ENCODE measurements at places on chromosomes 1 and 21.

DNA sequence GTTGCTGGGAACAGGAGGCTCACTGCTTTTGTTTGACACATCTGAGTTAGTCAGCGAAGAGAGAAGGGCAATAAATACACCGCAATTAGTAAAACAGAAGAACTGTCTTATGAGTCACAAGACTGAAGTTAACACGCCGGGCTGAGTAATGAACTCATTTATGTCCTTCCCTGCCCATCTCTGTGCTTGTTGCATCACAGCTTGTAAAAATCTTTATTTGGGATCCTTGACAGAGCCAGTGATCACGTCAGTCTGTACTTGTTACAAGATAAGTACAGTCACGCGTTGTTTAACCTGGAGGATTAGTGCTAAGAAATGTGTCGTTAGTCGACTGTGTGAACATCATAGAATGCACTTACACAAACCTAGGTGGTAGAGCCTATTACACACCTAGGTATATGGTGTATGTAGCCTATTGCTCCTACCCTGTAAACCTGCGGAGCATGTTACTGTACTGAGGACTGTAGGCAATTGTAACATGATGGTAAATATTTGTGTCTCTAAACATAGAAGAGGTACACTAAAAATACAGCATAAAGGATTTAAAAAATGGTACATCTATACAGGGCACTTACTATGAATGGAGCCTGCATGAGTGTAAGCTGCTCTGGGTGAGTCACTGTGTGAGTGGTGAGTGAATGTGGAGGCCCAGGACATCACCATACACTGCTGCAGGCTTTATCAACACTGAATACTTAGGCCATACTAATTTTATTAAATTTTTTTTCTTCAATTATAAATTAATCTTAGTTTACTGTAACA, 272.2 kb downstream of the TNR start:
- no peak for DNase-seq

GRCh38 chr1:57983441-57983840, 559.6 kb upstream of the DAB1 start:
- DNase-seq = no peak

- no peak for DNase-seq
These were observed 5.5 kb downstream of the LRRC42 start for GRCh38 chr1:53951697-53952096.

GRCh38 chr1:67169496-67169895, 3.2 kb downstream of the IL23R start:
- no peak for DNase-seq

GRCh38 chr1:93665015-93665414, 16.6 kb downstream of the BCAR3 start:
- no peak for DNase-seq

GRCh38 chr1:209723756-209724693, 19.4 kb downstream of the HSD11B1 start:
- no peak for DNase-seq

DNA sequence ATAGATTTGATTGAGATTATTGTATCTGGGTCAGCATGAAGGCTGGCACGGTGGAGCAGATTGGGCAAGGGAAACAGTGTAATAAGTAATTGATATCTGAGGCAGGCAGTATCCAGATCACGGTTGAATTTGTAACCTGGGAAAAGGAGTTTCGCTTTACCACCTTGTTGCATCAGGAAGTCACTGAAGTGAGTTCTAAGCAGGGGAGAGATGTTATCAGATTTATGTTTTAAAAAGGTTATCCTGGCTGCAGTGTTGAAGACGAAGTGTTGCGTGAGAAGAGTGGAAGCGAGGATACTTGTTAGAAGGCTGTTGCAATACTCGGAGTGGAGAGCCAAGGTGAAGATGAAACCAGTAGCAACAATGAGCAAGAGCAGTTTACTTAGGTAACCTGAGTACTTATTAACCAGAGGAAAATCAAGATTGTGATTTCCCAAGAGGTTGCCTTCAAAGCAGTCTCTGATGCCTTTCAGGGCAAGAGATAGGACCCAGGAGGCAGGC, 77.8 kb downstream of the LHX9 start:
- no peak for DNase-seq

GRCh38 chr1:205711105-205712048, 31.1 kb upstream of the SLC45A3 start:
- DNase-seq = peak; percentile 26

DNA sequence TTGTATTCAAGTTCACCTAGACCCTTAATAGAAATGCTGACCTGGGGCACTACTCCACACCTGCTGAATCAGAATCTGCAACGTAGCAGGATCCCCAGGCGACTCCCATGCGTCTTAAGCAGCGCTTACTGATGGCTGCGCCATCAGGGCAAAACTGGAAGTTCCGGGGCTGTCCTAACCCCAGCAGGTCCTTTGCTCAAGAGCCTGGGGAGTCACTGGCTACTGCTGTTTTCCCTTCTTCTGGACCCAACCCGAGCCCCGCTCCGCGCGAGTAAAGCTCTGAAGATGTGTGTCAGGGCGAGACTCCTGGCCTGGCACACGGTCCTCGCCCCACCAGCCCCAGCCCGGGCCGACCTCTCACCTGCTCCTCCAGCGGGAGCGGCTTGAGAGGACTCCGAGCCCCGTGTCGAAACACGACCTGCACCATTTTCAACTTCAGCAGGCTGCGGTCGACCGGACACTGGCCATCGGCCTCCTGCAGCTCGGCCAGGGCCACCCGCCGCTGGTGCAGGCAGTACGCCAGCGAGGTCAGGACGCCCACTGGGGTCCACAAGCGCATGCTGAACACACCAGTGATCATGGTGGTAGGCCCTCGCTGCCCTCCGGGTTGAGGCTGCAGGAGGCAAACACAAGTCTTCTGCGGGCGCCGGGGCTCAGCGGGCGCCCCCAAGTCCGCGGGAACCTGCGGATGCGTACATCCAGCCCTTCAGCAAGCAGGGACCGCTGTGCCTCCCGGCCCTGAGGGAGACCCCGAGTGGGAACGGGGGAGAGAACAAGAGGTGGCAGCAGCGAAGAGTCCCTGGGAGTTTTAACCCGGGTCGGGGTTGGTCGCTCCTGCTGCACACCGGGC, 630 bp downstream of the ACP6 start:
- no peak for DNase-seq

GRCh38 chr1:184843732-184844495, 89.3 kb upstream of the EDEM3 start:
- DNase-seq = peak; percentile 46

GRCh38 chr21:15552914-15553494, 176.8 kb upstream of the USP25 start:
- no peak for DNase-seq

DNA sequence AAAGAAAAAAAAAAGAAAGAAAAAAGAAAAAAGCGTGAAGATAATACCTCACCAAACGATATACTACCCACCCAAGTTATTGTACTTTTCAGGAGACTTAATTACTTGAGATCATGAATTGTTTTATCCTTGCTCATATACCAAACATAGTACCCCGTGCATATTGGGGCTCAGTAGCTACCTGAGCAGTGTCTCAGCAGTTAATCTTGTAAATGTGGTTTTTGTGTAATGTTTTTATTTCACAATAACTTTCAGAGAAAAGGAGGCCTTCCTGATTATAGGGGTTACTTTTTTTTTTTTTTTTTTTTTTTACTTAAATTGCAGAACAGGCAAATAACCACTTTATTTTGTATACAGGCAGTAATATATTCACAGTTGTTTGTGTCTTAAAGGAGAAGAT, 80.3 kb downstream of the OSBPL9 start:
- DNase-seq = no peak

- DNase-seq = no peak
These were observed 31.9 kb downstream of the NGF start for GRCh38 chr1:115306146-115306545.

GRCh38 chr1:53431244-53431643, 28.0 kb upstream of the DMRTB1 start:
- no peak for DNase-seq

- no peak for DNase-seq
These were observed 17.3 kb upstream of the LRP8 start for GRCh38 chr1:53344921-53345838.

DNA sequence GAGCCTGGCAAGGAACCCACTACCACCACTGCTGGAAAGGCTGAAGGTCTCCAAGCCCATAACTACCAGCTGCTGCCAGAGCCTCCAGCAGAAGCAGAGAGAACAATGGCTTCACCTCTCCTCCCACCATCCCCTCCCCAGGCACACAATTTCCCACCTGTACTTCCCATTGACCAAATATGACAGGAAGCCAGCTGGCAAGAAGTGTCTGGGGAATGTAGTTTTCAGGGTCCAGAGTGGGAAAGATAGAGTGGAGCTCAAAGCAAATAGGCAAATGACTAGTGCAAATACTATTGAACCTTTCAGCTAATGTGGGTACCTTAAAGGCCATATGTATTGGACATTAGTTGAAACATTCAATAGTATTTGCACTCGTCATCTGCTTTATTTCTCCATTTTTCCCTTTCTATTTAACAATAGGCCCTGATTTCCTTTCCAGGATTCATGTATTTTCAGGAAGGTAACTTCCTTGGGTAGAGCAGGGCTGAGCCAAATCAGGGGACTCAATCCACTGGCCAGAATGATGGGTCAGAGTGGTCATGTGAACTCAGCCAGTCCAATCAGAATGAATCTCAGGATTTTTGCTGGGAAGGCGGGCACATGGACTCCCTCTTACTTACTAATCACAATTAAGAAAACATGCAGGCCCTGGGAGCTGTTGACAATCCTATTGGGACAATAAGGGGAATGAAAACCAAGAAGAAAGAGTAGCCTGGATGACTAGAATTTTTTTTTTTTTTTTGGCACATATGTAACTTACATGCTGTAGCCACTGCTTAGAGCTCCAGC, 12.1 kb upstream of the NFYC start:
- DNase-seq = no peak

DNA sequence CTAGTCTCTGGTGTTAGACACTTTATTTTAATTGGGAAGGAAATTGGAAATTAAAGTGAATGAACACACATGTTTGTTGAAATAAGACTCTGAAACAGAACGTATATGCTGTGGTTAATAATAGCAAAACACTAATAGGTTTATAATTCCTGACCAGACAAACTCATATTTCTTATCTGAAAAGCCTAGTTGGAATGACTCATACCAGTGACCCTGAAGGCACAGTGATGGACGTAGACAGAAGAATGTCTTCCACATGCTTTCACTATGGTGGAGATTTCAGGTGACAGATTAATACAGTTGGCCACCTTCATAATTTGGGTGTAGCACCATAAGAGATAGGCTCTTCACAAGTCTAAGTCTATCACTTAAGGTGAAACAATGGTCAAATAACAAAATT, 83.0 kb upstream of the COL11A1 start:
- no peak for DNase-seq

DNA sequence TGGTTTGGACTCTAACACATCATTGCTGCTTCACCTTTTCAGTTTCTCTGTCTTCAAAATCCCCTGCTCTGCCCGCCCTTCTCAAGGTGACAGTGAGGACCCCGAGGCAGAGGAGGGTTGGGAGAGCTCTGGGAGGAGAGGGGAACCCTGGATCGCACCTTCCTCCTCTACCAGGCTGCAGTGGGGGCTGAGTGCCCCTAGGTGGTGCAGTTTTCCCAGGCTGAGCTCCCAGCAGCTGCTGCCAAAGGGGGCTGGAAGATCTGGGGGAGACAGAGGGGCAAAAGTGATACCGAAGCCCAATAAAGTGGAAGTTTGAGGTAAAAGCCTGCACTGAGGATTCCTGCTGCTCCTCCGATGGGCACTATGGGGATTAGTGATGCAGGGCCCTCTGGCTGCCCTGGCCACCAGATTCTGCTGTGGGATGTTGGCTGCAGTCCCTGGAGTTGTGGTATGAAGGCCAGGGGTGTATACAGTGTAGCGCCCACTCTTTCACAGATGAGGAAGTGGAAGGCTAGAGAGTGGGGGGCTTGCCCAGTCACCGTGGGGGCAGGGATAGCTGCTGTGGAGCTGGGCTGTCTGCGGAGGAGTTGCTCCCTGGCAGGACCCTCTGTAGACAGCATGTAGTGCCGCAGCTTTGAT, 40.7 kb upstream of the SCMH1 start:
- DNase-seq = no peak

DNA sequence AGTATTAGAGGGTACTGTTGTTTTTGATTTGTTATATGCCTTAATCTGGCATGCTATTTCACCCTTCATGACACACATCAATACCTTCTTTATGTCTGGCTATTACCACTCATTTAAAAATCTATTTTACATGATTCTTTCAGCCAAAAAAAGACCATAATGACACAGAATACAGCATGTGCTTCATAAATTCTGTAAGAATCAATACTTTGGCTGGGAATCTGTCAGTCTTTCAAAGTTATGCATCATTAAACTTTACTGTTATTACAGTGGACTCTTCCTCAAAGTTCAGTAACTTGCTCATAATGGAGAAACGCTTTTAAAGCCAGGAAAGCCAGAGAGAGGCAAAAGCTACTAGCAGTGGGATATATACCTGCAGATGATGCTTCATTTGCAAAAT, 247.2 kb upstream of the ADGRL2 start:
- DNase-seq = no peak

DNA sequence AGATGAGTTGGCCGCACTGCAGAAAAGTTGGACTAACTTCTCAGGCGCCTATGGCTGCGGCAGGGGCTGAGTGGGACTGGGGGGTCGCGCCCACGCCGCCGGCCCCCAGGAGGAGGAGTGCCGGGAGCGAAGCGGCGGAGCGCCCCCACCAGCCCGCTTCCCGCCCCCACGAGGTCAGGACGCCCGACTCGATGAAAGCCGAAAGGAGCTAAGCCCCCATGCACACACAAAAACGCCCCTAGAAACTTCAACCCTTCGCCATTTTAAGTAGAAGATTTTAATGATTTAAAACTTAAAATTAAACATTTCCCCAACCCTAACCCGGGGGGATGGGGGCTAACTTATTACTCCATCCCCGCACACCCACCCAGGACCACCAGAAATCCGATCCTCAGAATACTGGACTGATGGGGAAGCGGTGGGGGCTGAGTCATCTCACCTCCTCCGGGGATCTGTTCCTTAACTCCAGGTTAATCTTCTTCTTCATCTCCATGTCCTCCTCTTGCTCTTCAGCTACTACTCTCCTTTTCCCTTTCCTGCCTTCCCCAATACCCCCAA, 539 bp downstream of the ANP32E start:
- DNase-seq = no peak

DNA sequence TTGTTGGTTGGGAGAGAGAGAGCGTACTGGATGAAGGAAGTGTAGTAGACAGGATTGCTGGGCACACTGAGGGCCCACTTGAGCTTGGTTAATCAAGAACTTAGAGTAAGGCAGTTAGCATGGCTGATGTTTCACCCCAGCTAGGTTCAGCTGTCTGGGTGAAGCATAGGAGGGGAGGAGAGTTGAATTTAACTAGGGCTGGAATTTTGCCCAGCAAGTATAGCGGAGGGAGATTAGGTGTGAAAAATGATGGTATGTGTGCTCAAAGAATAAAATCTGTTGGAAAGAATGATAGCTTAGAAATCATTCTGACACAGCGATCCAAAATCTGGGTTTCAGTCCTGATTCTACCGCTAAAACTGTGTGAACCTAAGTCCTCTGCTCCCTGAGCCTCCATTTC, 461.5 kb upstream of the PROX1 start:
- no peak for DNase-seq

- no peak for DNase-seq
These were observed 12.4 kb upstream of the SMYD3 start for GRCh38 chr1:246519514-246519913.
